ENCODE measurements at places on chromosomes 16 and 17.

DNA sequence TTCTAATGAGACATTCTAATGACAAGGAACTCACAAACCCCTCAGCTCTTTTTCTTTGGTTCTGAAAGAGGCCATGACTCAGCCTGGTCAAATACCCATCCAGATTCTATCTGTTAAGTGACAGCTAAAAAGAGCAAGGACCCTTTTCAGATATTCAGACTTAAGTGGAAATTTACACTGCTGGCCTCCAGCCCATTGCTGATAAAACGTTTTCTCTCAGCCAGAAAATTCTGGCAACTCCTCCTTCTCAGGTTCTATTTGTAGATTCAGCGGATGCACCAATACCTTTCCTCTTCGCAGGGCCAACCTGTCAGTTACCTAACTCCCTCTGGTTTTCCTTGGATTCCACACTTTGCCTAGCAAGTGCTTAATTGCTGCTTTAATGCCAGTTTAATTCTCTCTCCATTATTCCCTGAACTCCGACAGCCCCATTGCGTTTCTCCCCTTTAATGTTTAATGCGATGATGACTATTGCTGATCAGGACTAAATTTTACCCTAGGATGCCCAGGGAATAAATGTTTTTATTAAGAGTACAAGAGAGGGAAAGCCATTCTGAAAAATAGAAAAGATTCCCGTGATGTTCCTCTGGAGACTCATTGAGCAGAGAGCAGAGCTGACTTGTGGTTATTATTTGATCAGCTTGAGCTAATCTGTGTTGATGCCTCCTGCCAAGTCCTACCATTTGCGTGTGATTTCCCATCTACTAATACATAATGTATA lies 35.9 kb upstream of the TOM1L1 start:
- DNase-seq = no peak

- no peak for DNase-seq
Measured at GRCh38 chr16:73390936-73391335, 343.0 kb upstream of the ZFHX3 start.

- DNase-seq = no peak
Measured at GRCh38 chr17:7809086-7809790, 24.8 kb upstream of the KDM6B start.

DNA sequence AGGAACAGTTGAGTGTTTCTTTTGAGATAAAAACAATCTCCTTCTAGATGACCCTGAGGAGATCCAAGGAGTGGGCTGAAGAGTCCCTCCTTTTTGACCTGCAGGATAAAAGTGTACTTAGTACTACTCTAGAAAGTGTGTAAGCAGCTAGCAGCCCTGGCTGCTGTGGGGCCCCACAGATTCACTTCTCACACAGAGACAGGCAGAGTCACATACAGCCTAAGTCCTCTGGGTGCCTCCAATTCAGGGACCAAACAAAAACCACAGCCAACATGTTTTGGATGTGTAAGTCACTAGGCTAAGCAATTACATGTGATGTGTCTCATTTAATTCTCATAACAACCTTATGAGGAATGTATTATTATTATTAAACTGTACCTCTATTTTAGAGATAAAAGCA lies 97.1 kb downstream of the TMEM100 start:
- DNase-seq = no peak

GRCh38 chr16:84949772-84950436 lies 61.4 kb downstream of the ZDHHC7 start:
- no peak for DNase-seq

- DNase-seq = no peak
Measured at GRCh38 chr17:57524839-57525568, 220.1 kb downstream of the CCDC182 start.

- no peak for DNase-seq
Measured at GRCh38 chr17:18862011-18862410, 4.1 kb downstream of the PRPSAP2 start.

DNA sequence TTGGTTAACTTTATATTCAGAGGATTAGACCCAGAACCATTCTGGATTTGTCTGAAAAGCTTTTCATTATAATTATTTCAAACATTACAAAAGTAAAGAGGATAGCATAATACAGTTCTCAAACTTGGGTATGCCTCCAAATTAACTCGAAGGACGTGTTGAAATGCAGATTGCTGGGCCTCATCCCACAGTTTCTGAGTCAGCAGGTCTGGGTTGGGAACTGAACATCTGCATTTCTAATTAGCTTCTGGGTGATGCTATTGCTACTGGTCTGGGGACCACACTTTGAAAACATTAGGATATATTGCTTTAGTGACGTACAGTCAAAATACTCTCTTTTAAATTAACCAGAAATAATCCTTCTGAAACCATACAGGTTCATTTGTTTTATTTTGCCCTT lies 10.0 kb downstream of the TPPP3 start:
- no peak for DNase-seq

GRCh38 chr17:20080513-20080912 lies 71.4 kb downstream of the SPECC1 start:
- DNase-seq = no peak

DNA sequence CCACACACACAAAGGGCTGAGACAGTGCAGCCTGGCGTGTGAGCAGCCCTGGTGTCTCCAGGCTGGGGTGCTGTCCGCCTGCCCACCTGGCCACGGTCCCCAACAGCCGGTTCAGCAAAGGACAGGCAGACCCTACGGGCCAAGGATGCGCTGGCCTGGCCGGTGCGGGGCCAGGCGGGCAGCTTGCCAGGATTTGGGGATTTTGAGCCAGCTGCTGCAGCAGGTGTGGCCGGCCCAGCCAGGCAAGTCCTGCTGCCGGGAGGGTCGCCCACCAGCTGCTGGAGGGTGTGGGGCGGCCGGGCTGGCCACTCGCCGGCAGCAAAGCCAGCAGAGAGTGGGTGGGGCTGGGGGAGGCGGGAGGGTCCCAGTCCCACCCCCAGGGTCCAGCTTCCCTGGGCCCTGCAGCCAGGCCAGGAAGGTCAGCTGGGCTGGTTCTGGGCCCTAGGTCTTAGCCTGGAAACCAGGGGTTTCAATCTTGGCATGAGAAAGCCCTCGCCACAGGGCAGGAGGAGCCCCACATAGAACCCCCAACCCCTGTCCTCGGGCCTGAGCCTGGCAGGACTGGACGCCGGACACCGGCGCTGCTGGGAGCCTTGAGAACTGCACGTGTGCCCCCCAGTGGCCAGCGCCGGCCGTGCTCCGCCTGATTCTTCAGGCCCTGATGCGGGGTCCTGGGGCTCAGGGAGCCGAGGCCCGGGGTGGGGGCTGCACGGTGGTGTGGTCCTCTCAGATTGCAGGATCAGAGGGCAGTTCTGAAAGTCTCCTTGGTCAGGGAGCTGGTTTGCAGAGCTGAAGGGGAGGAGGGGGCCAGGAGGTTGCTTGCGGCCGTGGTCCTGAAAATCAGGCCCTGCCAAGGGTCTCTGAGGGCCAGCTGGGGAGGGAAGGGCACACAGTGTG lies 17.6 kb upstream of the SSTR5 start:
- peak; percentile 15 for DNase-seq

All from stimulated activated CD8-positive, alpha-beta memory T cell treated with anti-CD3 and anti-CD28 coated beads, Interleukin-7, amount 100 ng/mL, for 1 hour (primary cell).